GF-D8 (cell line): ENCODE measurements at places on chromosomes 3 and 15.

- DNase-seq, result no peak
Measured at GRCh38 chr15:74201710-74202420, 722 bp downstream of the STRA6 start.

DNA sequence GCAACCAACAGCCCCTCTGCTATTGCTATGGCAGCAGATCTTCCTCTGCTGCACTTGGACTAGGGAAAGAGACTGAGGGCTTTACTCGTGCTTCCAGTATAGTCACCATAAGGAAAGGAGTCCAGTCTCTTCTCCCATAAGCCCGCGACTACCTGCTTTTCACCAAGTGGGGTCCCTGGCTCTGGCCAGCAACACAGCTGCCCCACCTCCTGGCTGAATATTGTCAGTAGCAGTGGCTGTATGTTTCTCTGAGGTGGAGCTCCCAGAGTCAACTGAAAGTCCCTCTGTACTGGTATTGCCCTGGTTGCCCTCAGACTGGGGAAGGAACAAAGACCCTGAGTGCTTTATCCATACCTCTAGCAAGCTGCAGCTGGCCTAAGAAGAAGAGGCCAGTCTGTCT lies 719.6 kb downstream of the SQOR start:
- no peak for DNase-seq

- DNase-seq, result no peak
Measured at GRCh38 chr15:45674677-45675076, 39.8 kb downstream of the SQOR start.

DNA sequence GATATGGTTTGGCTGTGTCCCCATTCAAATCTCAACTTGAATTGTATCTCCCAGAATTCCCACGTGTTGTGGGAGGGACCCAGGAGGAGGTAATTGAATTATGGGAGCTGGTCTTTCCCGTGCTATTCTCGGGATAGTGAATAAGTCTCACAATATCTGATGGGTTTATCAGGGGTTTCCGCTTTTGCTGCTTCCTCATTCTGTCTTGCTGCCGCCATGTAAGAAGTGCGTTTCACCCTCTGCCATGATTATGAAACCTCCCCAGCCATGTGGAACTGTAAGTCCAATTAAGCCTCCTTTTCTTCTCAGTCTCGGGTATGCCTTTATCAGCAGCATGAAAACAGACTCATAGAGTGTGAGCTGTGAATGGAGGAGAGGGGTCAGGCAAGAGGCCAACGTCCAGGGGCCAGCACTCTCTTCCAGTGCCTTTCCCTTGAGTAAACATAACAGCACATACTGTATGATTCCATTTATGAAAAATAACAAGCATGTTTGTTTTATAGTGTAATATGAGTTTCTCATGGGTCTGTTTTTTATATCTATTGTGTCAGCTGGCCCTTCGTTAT lies 16.3 kb upstream of the LCTL start:
- peak; percentile 69 for DNase-seq

GRCh38 chr3:133158686-133159085 lies 120.5 kb downstream of the TMEM108 start:
- DNase-seq, result no peak

- DNase-seq, result no peak
Measured at GRCh38 chr15:63699101-63699785, 102.1 kb downstream of the FBXL22 start.

- DNase-seq, result no peak
Measured at GRCh38 chr15:89487791-89488190, 8.6 kb downstream of the RHCG start.

DNA sequence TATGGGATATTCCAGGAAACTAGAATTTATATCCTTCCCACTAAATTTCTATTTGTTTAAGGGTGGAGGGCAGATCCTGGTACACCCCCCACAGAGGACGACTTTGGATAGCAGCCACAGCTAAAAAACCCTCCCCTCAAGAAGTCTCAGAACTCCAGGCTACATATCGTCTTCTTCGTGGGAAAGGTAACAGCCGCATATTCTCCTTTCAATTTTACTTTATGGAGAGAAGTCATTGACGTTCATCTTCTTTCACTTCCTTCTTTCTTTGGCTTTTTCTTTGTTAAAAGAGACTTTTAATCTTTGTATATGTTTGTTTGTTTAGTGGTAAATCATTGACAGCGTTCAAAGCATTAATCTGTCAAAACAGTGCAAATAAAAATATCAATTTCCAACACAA lies 36.3 kb downstream of the TRIP4 start:
- no peak for DNase-seq

- no peak for DNase-seq
Measured at GRCh38 chr3:64462203-64462602, 225.6 kb downstream of the ADAMTS9 start.

GRCh38 chr3:37953707-37954394 lies 36.7 kb upstream of the VILL start:
- DNase-seq, result peak; percentile 29

DNA sequence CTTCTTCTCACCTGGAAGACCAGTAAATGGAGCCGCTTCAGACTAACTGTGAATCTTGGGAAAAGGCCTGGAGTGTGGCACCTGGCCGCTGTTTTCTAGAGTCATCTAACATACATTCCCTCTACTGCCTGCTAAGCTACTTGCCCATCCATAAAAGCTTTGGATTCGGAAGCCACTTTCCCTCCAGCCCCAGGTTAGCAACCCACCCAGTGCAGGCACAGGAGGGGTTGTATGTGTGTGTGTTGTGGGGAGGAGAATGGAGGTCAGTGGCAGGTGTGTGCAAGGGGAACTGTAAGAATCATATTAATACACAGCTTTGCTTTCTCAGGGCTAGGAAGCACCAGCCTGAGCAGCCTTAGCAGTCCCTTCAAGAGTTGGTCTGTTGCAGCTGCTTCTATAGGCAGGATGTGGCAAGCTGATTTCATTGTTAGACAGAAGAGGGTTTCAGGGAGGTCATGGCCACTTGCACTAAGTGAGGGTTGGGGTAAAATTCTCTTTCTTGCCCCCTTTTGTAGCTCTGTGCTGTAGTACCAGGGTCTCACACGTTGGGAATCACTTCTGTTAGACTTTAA lies 8.9 kb downstream of the NSUN3 start:
- no peak for DNase-seq

DNA sequence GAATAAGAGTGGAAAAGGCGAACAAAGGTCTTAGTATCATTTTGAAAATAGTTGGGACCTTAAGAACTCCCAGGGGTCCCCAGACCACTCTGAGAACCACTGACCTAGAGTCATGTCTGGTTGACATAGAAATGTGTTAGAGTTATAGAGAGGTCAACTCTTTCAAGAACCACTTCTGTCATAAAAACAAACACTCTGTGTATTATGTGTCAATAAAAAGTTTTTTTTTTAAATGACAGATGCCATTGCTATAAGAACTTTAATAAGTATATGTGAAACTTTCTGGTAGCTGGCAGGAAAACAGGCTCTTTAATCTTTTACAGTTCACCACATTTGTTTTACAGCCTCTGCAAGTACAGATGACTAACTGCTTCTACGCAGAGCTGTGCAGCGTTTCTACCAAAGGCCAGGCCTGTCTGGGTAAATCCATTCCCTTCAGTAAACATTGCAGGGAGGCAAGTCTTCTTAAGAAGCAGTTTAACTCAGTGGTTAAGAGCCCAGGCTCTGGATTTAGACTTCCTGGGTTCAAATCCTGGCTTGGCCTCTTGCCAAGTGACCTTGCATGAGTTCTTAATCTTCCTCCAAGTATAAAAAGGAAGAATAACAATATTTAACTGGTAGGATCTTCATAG lies 56.6 kb downstream of the RFTN1 start:
- DNase-seq, result no peak

- no peak for DNase-seq
Measured at GRCh38 chr15:24786347-24786746, 110.8 kb downstream of the NPAP1 start.

- DNase-seq, result no peak
Measured at GRCh38 chr15:27094235-27094634, 123.3 kb downstream of the GABRG3 start.

- DNase-seq, result no peak
Measured at GRCh38 chr3:194738254-194739093, 52.8 kb downstream of the FAM43A start.

DNA sequence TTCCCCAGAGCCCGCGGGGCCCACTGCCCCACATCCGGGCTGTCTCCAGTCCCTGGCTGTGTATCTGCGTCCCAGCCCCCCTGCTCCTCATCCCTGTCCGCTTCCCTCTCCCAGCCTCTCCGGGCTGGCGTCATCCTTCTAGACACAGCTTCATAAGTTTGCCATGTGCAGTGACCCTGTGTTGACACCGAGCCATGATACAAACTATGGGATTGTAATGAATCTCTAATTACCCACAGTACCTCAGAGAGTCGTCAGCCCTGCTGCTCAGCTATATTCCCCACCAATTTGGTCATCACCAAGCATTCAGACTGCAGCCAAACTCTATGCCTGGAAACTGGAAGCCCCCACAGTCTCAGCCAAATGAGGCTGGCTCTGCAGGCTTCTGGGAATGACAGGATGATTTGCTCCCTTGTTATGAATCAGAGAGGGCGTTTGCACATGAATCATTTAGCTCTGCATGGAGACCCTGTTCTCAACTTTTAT lies 466.1 kb upstream of the ATP11B start:
- no peak for DNase-seq

GRCh38 chr3:64084640-64085039 lies 61.3 kb upstream of the PSMD6 start:
- no peak for DNase-seq

- no peak for DNase-seq
Measured at GRCh38 chr3:128521715-128522114, 28.7 kb upstream of the GATA2 start.

- no peak for DNase-seq
Measured at GRCh38 chr3:94615275-94616065, 552.6 kb downstream of the NSUN3 start.

DNA sequence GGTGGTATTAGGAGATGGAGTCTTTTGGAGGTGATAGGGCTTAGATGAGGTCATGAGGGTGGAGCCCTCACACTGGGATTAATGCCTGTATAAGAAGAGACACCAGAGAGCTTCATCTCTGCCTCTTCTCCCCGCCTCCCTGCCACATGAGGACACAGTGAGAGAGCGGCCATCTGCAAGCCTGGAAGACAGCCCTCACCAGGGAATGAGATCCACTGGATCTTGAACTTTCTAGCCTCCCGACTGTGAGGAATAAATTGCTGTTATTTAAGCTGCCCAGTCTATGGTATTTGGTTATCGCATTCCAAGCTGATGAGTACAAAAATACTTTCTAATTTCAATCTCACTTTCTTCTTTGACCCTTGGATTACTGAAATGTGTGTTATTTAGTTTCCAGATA lies 121.4 kb downstream of the OCA2 start:
- no peak for DNase-seq

DNA sequence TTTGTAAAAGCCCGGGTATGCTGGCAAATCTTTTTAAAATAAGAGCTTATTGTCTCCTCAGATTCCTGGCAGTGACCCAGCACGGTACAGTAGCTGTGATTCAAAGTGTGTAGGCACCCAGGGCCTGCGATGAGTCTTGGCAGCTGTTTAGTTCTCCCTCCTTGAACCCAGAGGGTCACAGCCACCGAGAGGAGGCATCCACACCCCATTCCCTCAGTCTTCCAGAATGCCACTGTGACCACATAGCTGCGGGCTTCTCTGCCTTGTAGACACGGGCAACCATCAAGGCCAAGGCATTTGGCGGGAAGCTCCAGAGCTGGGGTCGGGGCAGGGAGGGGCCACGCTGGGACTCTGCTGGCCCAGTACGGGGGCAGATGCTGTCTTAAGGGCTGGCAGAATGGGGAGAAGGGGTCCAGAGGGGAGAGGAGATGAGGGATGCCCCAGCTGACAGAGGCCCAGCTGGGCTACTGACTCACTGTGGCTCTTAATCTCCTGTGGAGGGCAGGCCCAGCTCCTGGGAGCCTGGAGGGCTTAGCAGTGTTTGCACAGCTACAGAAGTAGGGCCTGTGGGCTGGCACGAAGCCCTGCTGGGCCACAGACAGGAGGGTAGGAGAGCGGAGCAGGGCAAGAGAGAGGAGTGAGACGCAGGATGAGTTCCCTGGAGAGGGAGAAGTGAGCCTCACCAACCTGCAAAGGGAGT lies 68.8 kb upstream of the DLG1 start:
- DNase-seq, result no peak

- no peak for DNase-seq
Measured at GRCh38 chr15:80596521-80596976, 98.6 kb upstream of the ABHD17C start.

- DNase-seq, result no peak
Measured at GRCh38 chr3:126256251-126256650, 75.9 kb upstream of the ALDH1L1 start.

DNA sequence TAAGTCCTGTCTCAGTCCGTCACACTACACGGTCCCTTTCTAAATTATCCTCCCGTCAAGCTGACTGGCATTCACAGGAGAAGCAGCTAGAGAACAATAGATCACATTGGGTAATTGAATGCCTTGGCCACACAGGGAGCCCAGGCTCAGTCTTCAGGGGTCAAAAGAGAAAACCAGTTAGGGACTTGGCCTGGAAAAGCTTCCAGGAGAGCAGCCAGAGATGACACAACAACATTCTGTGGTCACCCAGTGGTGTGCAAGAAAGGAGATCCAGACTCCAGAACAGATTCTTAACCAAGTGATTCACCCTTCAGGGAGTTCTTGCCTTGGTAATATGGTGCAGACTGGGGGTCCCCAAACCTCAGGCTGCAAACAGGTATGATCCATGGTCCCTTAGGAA lies 15.9 kb downstream of the ARHGAP31 start:
- DNase-seq, result no peak

DNA sequence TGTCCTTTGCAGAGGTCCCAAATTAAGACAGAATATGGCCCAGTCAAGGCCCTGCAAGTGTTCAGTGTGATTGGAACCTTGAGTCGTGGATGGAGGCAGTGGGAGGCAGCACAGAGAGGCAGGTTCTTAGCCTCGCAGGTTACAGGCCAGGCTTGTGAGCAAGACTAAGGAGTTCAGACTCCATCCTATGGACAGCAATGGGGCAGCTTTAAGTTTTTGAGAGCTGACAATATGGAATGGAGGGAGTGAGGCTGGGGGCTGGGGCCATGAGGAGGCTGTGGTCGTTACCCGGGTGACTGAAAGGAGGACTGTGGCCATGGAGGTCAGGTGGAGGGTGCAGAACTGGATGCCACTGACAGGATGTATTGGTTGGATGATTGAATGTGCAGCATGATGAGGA lies 74.1 kb upstream of the PRR23C start:
- DNase-seq, result no peak

- DNase-seq, result no peak
Measured at GRCh38 chr3:21269882-21270281, 481.1 kb downstream of the ZNF385D start.

DNA sequence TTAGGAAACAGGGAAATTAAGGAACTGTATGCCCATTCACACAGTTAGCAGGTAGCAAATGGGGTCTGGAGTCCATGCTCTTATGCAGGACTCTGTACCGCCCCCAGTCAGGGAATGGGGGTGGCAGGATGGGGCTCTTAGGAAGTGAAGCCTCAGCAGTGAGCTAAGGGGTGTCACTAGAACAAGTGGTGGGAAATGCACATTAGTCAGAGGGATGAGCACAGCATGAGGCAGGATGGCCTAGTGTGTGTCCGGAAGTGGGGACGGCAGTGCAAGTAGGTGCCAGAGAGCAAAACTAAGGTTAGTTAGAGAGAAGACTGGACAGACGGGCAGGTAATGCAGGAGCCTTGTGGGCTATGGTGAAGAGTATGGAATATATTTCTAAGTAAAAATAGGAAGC lies 60.7 kb downstream of the ST3GAL6 start:
- no peak for DNase-seq

- DNase-seq, result no peak
Measured at GRCh38 chr3:11613319-11613718, 30.4 kb downstream of the VGLL4 start.

- no peak for DNase-seq
Measured at GRCh38 chr15:91216000-91216399, 115.9 kb downstream of the SV2B start.
